Epithelial cell of proximal tubule (primary cell): ENCODE measurements at places on chromosomes 4 and X.

DNA sequence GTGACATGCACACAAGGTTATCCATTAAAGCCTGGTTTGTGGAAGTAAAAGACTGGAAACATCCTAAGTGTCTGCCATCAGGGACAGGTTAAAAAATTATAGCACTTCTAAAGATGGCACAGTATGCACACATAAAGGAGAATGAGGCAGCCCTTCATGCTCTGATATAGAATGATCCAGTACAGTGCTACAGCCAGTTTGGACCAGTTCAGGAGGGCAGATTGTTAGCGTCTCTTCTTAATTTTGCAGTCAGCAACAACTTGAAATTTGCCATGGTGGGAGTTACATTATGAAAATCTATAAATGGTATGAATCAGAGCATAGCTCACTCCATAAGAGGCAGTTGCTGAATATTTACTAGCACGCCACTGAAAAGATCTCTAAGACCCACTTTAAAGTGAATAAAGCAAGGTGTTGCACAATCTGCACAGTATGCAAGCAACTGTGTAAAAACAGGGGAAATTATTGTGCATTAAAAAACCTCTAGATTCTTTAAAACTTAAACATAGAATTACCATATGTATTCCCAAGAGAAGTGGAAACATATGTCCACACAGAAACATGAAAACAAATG, 20.3 kb upstream of the SOD3 start:
- no peak for DNase-seq

GRCh38 chr4:13427599-13428325, 56.4 kb downstream of the RAB28 start:
- no peak for DNase-seq

DNA sequence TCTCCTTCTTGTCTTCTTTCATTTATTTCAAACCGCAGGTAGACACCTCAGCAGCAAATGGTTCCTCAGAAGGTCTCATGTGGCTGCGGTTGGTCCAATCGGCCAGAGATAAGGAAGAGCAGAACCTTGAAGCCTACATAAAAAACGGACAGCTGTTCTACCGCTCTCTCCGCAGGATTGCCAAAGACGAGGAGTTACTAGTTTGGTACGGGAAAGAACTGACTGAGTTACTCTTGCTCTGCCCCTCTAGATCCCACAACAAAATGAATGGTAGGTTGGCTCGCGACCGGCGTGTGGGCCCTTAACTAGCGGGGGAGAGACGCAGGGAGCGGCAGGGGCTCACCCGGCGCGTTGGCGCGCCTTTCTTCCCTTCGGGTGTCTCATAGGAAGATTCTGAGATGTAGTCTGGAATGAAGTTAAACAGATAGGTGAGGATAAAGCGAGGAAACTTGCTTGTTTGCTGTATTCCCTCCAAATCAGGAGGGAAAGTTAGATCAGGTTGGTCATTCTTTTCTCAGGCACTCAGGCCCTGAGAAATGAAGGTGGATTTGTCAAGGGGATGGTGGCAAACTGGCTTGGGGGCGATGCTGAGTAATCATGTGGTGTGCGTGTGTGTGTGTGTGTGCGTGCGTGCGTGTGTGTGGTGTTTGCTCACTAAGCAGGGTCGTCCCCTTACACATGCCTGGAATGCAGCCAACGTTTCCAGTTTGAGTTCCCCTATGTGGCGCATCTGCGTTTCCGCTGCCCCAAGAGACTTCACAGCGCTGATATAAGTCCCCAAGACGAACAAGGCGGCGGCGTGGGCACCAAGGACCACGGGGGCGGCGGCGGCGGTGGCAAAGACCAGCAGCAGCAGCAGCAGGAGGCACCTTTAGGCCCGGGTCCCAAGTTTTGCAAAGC, 4.2 kb downstream of the PRDM8 start:
- no peak for DNase-seq

DNA sequence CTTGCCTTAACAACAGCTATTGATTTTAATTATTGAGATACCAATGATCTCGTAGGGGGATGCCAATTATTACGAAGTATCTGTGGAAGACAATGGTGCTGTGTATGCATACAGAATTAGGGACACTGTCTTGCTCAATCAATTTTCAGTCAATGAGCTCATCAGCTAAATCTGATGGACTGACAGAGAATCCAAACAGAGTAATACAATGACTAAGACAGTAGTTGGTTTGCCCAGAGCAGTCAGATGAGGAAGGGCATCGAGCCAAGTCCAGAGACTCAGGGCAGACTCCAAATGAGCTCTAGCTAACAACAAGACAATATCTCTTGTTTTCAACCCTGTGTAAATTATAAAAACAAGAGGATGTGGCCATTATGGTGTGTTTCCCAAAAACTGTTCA, 14.7 kb upstream of the GSX2 start:
- DNase-seq: peak; percentile 92

- DNase-seq: no peak
These were observed 69.2 kb downstream of the MID1IP1 start for GRCh38 chrX:38870361-38870895.

- no peak for DNase-seq
These were observed 156.6 kb downstream of the FAM13A start for GRCh38 chr4:88900432-88900831.

GRCh38 chr4:122701061-122701460, 31.4 kb upstream of the BBS12 start:
- no peak for DNase-seq
